ENCODE measurements at places on chromosomes 5 and 9.

GRCh38 chr5:1343931-1344901 lies 683 bp downstream of the CLPTM1L start:
- no peak for DNase-seq

DNA sequence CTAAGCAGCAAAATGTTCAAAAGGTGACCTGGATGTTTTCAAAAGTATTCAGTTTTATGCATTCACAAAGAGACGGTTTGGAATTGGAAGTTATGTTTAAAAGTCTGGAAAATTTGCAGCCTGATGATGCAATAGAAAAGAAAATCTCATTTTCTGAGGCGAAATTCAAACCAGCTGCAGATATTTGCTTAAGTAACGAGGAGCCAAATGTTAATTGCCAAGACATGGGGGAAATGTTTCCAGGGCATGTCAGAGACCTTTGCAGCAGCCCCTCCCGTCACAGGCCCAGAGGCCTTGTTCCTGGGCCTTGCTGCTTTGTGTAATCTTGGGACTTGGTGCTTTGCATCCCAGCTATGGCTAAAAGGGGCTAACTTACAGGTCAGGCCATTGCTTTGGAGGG lies 228.2 kb downstream of the MAN2A1 start:
- DNase-seq = no peak

DNA sequence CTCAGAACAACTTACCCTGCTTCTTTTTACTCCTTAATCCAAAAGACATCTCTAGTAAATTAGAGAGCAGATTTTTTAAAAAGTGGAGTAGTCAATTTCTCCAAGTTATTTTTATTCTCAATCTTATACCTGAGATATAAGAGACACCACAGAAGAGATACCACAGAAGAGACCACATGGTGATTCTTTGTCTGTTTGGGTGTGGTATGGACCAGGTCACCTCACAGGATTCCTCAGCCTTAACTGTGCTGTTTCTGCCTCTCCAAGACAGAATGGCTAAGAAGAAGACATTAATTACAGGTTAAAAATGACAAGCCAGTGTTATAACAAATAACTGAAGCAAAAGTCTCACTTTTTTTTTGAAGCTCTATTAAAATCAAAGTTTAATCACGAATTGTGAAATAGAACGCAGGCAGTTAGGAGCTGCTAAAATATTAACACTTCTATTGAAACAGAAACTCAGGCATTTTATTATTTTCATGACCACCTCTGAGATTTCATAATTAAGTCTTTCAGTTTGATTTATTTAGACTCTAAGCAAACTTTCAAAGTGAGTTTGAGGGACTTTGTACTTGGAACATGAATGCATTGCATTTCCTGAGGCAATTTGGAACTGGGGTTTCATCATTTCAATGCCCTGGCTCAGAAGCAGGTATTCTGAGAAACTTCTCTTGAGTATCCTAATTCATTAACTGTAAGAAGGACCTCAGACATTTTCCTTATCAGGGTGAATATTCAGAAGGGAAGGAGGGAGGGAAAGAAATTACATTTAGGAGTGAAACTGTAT lies 280.7 kb downstream of the KCTD16 start:
- no peak for DNase-seq

- no peak for DNase-seq
Observed at GRCh38 chr5:99129768-99130501, 201.1 kb upstream of the CHD1 start.

GRCh38 chr9:86082870-86083269 lies 16.5 kb downstream of the GOLM1 start:
- DNase-seq = peak; percentile 86

DNA sequence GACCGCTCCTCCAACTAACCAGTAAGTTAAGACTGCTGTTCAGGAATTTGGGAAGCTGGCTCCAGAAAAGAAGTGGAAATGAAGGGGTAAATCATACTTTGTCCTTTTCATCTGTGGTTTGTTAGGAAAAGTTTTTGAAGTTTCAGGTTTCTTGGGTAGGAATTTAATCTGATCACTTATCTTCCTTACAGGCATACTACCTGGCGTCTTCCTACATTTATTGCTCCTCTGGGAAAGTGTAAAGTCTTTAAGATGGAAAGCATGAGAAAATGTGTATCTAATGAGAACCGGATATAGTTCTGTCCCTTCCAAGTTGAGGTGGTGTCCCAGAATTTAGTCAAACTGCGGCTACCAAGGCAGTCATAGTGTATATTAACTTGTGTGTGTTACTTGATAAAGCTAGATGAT lies 1.3 kb downstream of the RASA1 start:
- DNase-seq = no peak

DNA sequence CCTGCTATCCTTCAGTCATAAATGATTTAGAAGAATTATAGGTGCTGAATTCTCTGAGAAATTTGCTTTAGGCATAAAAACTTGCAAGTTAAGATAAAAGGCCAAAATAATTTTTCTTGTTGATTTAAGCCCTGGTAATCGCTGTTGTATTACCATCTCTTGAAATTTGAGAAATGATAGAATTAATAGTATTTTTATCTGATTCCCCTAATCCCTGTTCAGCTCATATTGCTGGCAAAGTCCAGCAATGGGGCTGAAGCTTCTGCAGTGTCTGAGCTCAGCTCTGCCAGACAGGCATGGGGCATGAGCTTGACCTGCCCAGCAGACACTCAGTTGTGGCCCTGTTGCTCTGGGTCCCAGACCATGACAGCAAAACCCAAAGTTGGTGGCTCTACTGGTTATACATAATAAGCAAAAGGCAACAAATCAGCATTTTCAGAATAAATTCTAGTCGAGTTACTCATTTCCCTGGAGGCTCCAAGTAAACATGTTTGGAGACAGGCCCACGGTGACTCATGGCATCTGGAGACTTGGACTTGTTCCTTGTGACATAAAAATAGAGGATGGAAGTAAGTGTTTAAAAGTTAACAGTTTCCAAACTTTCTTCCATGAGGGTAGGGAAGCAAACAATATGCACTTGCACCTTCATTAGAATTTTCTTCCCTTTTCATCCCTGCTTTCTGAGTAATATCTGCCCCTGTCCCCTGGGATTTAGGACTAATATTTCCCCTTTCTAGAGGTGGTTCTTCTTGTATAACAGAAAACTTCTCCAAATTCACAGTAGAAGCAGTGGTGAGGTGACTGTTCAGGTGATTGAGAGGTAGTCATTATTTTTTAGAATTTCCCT lies 60.2 kb upstream of the SLC2A8 start:
- DNase-seq = peak; percentile 66

- no peak for DNase-seq
Observed at GRCh38 chr9:27457445-27457844, 66.6 kb upstream of the IFNK start.

DNA sequence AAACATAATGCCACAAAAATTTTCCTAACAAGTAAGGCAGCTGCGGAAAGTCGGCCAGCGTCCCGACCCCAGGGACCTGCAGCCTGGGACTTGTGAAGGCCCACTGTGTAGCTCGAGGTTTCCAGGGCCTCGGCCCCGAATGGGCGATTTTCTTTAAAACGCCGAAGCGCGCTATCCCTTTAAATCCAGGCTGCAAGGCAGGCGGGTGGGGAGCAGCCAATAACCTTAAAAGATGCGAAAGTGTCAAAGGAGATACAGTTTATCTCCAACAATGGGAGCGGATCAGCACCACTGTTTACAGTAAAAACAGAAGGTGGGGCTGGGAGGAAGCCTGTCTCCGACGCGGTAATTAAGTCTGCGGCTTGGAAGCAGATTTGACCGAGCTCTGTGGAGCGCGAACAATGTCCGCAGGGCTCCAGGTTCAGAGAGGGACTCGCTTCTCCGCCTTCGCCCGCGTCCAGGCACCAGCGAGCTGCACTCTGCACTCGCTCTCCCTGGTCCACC lies 1.7 kb upstream of the ZSWIM6 start:
- peak; percentile 73 for DNase-seq

- DNase-seq = no peak
Observed at GRCh38 chr9:95488954-95489353, 27.8 kb downstream of the PTCH1 start.

- no peak for DNase-seq
Observed at GRCh38 chr9:90331826-90332575, 310.6 kb downstream of the DIRAS2 start.

GRCh38 chr5:10198021-10198420 lies 51.7 kb downstream of the ATPSCKMT start:
- DNase-seq = no peak

GRCh38 chr9:20538956-20539355 lies 83.3 kb downstream of the MLLT3 start:
- DNase-seq = no peak

- no peak for DNase-seq
Observed at GRCh38 chr9:108919517-108919916, 14.4 kb downstream of the ELP1 start.

- no peak for DNase-seq
Observed at GRCh38 chr5:172644711-172645110, 3.6 kb downstream of the NEURL1B start.

GRCh38 chr5:16936989-16937438 lies 926 bp upstream of the MYO10 start:
- DNase-seq = no peak

GRCh38 chr5:170641589-170642031 lies 137.8 kb downstream of the KCNIP1 start:
- DNase-seq = no peak

- DNase-seq = no peak
Observed at GRCh38 chr5:110478895-110479294, 247.6 kb downstream of the TMEM232 start.

DNA sequence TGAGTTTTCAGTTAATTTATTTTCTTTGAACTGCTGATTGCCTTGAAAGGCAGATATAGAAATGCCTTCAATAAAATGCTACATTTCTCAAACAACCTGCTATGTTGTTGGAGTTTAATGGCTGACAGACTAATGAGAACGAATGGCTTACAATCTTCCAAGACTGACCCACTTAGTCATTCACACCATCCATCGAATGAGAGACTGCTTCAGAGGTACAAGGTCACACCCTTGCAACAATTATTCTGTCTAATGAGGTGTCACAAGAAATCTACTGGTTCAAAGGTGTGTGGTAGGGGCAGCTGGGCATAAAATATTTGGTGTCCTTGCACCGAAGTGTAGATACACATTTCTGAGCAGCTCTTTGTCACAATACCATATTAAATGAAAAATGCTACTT lies 18.3 kb downstream of the PTPRD start:
- no peak for DNase-seq

DNA sequence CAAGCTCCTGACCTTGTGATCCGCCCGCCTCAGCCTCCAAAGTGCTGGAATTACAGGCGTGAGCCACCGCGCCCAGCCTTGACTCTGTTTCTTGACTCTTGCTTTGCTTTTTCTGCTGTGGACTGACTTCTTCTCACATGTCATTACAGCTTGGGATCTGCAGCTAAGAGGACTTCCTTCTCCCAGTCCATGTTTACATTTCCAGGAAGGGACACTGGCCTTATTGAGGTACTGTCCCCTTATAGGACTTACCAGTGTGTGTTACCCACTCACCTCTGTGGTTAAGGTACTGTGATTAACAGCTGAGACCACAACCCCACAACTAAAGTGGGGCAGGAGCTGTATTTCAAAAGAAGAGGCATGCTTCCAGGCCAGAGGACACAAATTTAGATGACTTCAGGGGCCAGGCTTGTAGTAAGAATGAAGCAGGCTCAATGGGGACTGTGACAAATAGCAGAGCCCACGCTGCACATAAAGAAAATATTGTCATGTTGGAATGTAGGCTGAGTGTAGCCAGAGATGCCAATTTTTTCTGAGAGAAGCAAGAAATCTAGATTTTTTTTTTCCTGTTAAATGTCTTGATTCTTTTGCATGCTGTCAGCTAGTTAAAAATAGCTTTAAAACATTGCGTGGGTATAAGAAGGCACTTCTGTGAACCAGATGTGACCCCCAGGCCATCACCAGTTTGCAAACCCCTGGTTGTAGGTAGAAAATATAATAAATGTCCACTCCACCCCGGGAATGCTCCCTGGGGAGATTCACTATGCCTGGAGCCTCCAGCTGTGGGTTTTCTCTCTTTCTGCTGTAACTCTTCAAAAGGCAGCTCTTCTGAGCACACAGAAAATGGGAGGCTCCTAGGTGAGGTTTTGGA lies 75.0 kb downstream of the PTPDC1 start:
- no peak for DNase-seq

DNA sequence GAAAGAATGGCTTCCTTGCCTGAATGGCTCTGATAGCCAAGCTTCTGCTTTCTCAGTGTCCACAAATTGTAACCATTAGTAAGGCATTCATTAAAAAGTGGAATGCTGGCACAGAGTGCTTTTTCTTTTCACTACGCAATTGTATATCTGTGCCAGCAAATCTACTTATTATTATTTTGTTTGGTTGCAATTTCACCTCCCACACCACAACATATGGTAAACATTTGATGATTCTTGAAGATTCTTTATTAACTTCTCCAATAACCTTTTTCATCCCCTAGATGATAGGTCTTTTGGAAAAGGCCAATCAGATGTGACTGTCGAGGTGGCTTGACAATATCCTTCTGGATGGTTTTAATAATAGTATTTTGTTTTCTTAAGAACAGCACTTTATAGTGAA lies 234.1 kb downstream of the TMEM38B start:
- no peak for DNase-seq

- DNase-seq = peak; percentile 0
Observed at GRCh38 chr5:157219491-157220271, 39.0 kb downstream of the ITK start.

- no peak for DNase-seq
Observed at GRCh38 chr5:10932426-10932825, 171.4 kb upstream of the DAP start.

DNA sequence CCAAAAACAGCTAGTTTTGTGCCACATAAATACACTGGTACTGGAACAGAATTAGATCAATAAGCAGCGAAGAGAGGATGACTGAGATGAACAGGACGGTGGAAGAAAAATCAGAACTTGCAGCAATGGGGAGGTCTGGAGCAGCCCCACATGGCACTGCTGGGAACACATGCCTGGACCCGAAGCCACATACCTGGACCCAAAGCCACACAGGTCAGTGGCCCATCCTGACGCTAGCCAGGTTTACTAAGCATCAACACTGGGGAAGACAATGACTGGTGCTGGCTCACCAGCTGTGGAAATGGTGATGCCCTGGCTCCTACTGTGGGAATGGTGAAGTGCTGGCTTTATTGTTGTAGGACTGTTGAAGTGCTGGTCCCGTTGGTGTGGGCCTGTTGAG lies 139.7 kb upstream of the IRX4 start:
- DNase-seq = no peak
